ENCODE measurements at places on chromosomes 1 and 21.

DNA sequence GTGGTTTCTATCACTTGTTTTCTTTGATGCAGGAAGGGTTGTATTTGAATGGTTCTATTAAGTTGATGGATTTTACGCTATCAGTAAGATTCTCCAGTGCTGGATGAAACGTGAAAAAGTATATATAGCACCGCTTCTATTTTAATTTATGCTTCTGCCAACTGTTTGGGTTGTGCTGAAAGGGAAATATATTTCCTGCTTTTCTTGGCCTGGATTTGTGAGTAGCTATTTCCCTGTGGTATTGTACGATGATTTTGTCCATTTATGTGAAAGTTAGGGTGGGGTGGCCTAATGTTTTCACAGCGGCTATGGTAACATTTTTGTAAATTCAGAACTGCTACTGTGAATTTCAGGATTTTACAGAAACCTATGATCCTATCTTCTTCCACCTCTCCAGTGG lies 322 bp downstream of the C1orf162 start:
- no peak for DNase-seq

- DNase-seq, result no peak
Observed at GRCh38 chr1:5981009-5981380, 11.2 kb downstream of the NPHP4 start.

- no peak for DNase-seq
Observed at GRCh38 chr1:112995890-112996289, 39.9 kb upstream of the SLC16A1 start.

DNA sequence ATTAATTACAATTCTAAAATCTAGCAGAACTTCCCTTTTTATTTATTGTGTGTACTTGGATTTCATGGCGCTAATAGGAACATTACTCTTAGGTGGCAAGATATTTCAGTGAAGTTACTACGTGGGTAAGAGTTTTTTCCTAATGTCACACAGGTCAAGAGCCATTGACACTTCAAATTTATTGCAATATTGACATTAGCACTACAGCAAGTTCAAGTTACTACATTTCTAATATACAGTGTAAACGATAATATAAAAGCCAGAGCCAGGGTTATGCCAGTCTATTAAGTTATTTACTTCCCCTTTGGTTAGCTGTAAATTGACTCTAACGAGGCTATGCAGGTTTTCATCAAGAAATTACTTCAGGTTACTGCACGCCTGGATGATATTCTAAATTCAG lies 29.7 kb downstream of the CHODL start:
- no peak for DNase-seq

GRCh38 chr1:16613185-16614147 lies at the start of gene NBPF1:
NBPF1 (minus strand) TSS chr1:16613564.
- peak; percentile 100 for DNase-seq

DNA sequence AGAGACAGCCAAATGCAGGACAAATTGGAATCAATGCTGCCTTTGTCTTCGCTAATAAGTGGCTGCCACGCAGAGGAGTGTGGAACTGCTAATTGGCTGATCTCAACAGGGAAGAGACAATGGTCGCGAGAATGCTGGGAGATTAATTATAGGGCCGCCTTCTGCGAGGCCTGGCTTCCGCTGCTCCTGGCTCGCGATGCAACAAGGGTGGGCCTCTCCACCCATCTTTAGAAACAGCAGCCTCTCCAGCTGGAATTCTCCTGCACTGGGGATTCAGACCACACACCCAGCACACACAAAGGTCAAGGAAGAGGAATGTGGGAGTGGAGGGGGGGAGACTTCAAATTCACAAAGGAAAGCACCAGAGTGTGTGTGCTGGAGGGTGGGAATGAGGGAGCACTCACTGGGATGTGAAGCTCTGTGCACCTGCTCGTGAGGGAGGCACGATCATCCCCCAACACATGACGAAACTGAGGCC lies 200.7 kb upstream of the GRIK3 start:
- DNase-seq, result no peak

DNA sequence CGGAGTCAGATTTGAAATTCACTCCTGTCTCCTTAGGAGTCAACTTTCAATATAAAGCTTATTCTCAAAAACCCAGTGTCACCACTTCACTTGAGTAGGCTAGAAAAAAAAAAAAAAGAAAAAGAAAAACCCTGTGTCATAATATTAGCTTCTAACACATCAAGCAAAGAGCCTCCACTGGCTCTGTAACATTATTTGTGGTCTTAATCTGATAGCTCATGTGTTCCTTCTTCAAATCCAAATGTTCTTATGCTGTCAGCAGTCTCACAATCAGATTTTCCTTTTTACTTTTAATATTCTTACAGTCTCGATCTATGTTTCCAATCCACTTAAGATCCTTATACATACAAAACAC lies 26.1 kb upstream of the PSMG1 start:
- DNase-seq, result no peak

Measured in GM13976 (cell line).